ENCODE measurements at places on chromosomes 3 and 15. TPM values are rescaled to one million over a fixed set of nuclear protein-coding genes. Genes with fewer than 3 reads are reported as not detected.
A peak's percentile ranks its signal among the peaks of the same experiment; 100 is the strongest.

Gene APPL1
- total RNA-seq = 12.8 TPM

Gene PAQR5
- 1.3 TPM for total RNA-seq

Gene NRROS
- 0.42 TPM for total RNA-seq

Gene NAA80
- 8.9 TPM for total RNA-seq

Gene IL20RB
- total RNA-seq = 2.4 TPM

Gene ALG1L2
- not detected for total RNA-seq

Gene RHCG
- not detected for total RNA-seq

Gene TIMP4
- total RNA-seq = 5.1 TPM

Gene STXBP5L
- 0.07 TPM for total RNA-seq

Gene SERPINI2
- total RNA-seq = not detected

Gene ESYT3
- total RNA-seq = 0.52 TPM

Gene GOLGA8R
- total RNA-seq = 0.86 TPM

- no peak for DNase-seq
Observed at GRCh38 chr3:82085851-82086475, 324.5 kb upstream of the GBE1 start.

- no peak for DNase-seq
Observed at GRCh38 chr3:25335356-25335755, 92.7 kb upstream of the RARB start.

DNA sequence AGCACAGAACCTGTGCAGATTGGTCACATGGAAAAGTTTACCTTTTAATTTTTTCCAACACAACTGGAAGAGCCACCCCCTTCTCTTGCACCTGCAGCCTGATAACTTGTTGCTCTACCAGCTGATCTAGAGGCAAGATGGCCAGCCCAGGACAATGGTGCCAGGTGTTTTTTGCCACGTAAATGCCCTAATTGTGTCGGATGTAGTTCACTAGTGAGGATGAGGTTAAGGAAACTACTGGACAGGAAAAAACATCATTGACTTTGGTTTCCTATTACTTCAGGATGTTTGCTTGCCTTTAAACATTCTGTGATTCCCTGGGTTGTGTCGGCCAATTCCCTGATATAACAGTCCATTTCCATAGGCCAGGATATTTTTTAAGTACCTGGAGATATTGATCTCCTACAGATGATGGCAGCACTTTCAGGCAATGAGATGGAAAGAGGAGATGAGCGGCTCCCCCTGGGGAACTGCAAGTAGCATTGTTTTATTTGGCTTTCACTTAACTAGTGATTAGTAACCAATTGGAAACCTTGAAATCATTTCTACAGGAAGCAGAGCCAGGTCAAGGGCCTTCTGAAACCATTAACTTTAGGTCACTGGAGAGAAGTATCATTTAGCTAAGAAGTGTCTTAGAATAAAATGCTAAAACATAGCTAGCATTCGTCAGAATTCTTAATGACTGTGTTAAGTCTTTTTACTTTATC lies 72.5 kb downstream of the OSBPL10 start:
- DNase-seq = no peak

GRCh38 chr3:132509096-132509495 lies 88.0 kb upstream of the ACKR4 start:
- no peak for DNase-seq

DNA sequence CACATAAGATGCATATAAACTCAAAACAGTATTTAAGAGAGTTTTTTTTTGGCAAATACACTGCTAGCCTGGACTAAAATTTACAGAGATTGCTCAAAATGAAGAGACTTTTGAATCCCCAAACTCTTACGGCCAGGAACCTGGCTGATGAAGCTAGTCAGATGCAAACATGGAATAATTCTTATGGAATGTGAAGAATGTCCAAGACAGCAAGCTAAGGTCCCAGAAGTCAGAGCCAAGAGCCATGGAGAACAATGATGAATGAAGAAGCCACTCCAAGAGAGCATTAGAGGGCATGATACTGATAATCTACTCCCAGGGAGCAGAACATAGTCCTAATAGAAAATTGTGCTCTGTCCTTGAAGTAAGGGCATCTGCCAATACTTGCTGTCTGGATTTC lies 705.5 kb downstream of the DIPK2A start:
- DNase-seq = peak; percentile 1

- peak; percentile 84 for DNase-seq
Observed at GRCh38 chr3:42652611-42653302, 740 bp upstream of the ZBTB47 start.

GRCh38 chr3:44114142-44114541 lies 127.5 kb upstream of the TOPAZ1 start:
- DNase-seq = no peak

GRCh38 chr3:11555881-11556633 lies 87.7 kb downstream of the VGLL4 start:
- DNase-seq = no peak

DNA sequence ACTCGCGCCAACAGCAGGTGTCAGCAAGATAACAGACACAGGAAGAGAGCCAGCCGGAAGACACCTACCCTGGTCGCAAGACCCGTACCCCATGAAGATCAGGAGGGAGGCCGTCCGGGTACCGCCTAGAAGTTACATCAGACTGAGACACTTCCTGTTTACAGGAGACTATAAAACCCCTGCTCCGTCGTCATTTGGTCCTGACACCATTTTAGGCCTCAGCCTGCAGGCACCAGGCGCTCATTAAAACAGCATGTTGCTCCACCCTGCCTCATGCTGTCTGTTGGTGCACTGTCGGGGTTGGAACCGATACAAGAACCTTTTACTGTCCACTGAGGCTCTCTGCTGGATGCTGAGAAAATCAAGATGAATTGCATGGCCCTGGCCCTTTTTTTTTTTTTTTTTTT lies 15.6 kb upstream of the PRTG start:
- no peak for DNase-seq

DNA sequence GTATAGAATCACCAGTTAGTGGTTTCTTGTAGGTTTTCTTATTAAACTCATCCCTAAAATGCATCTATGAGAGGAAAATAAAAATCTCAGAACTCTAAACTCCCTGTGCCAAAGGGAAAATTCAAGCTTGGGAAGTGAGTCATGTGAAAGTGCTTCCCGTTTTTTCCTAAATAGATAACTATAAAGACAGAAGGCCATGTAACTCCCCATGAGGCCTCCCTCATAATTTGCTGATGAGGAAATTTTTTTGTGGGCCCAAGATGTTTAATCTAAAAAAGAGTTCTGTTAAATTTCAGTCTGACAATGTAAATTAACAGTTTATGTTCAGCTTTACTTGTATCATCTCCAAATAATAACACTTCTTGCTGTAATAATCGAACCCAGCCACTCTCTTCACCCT lies 1273.9 kb downstream of the OTOL1 start:
- no peak for DNase-seq

GRCh38 chr3:43190670-43191069 lies 84.8 kb upstream of the POMGNT2 start:
- DNase-seq = peak; percentile 89

DNA sequence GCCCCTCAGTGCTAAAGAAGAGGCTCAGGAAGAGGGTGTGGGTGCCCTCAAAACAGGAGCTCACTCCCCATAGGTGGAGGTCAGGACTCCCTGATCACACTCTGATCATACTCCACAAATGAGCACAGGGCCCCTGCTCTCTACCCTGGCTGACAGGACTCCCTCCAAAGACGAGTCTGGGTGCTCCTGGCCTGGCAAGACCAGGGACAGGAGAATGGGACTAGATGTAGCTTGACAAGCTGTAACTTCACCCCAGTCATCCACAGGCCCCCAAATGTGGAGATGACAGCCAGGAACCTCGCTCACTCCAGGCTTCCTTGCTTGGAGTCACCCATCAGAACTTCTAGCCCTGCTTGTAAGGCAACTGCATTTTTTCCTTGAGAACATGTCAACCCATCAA lies 11.1 kb downstream of the SCN5A start:
- DNase-seq = no peak

GRCh38 chr3:30578479-30578878 lies 27.9 kb upstream of the TGFBR2 start:
- peak; percentile 93 for DNase-seq

DNA sequence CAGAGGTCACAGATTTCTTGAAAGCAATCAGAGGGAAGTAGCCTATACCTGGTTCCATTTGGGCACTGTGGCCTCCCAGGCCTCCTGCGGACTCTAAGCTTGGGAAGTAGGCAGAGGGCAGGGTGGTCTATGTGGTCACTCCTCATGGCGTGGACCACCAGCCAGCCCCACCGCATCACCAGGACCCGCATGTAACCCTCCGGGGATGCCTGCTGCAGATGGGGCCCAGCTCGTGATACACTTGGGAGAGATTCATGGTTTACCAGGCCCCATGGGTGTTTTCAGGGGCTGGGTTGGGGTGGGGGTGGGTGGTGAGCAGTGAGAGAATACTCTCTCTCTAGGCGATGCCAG lies 123.7 kb downstream of the ASB7 start:
- DNase-seq = no peak

- no peak for DNase-seq
Observed at GRCh38 chr15:38721568-38721945, 156.9 kb upstream of the RASGRP1 start.

GRCh38 chr3:149243540-149243939 lies 21.9 kb upstream of the CP start:
- DNase-seq = no peak

DNA sequence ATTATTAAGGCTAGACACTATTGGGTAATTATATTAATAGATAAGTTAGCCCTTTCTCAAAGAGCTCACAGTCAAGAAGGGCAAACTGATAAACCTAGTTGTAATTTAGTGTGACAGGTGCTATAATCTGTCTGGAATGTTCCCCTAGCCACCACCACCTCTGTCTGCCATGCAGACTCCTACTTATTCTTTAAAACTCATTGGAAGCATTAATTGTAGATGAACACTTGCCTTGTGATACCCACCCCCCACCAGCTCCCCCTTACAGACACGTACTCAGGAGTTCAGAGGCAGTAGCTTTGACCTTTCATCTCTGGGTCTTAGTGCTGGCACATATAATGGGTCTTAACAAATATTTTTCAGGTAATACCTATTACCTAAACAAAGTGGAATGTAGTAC lies 195.9 kb downstream of the TP63 start:
- no peak for DNase-seq

DNA sequence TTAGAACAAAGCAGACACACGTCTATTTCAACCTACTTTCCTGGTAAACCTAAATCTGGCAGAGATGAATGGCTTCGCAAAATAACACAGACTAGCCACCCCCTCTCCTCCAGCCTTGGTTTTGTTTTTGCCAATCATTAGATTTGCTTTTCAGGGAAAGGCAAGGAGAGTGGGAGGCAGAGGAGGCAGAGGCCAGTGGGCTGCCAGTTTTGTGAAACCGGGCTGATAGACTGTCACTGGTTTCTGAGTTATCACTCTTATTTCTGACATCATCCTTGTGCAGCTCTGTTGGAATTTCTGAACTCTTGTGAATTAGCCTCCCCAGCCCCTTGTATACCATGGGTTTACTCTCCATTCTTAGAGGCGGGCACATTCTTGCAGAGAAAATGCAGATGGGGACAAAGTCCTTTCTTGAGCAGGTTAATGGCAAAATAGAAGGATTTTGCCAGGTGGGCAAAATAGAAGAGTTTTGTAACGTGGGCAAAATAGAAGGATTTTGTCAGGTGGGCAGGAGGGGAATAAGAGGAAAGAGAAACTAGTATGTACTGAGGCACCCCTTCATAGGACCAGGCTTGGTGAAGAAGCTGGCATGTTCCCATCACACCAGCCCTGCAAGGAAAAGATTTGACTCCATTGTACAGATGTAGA lies 3.2 kb upstream of the FEM1B start:
- DNase-seq = no peak

DNA sequence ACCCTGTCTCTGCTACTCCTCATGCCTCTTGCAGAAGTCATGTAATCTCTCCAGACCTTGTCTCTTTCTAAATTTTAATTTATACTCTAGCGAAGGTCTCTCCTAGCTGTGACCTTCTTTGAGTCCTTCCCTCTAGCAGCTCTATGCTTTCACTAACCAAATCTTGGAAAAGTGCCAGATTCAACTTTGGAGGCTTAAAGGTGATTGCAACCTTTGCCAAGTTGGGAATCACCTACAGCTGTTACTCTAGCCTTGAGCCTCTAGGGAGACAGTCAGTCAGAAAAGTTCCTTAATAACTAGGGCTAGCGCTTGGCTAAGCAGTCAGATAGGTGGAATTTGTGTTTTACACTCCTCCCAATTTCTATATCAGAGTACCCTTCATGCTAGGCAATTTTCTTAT lies 46.1 kb upstream of the ABI3BP start:
- DNase-seq = peak; percentile 70

- no peak for DNase-seq
Observed at GRCh38 chr3:64306745-64307144, 81.5 kb upstream of the PRICKLE2 start.

- no peak for DNase-seq
Observed at GRCh38 chr3:44981751-44982150, 5.7 kb downstream of the EXOSC7 start.

GRCh38 chr15:99315636-99316035 lies 64.4 kb downstream of the LRRC28 start:
- DNase-seq = no peak

DNA sequence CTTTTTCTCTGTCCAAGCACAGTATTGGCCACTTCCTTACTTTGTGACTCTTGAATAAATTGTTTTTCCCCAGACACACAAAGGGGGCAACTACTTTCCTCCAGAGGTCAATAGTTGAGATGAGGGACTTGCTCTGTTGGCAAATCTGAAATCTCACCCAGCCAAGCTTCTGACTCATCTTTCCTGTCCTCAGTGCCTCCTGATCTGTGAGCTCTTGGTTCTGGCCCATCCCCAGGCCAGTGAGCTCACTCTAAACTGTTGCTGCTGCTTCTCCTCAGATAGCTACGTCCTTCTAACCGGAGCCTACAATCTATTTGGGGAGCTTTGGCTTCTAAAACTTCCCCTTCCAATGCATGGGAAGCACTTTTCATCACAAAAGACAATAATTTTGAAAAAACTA lies 50.0 kb upstream of the NMD3 start:
- DNase-seq = peak; percentile 95

DNA sequence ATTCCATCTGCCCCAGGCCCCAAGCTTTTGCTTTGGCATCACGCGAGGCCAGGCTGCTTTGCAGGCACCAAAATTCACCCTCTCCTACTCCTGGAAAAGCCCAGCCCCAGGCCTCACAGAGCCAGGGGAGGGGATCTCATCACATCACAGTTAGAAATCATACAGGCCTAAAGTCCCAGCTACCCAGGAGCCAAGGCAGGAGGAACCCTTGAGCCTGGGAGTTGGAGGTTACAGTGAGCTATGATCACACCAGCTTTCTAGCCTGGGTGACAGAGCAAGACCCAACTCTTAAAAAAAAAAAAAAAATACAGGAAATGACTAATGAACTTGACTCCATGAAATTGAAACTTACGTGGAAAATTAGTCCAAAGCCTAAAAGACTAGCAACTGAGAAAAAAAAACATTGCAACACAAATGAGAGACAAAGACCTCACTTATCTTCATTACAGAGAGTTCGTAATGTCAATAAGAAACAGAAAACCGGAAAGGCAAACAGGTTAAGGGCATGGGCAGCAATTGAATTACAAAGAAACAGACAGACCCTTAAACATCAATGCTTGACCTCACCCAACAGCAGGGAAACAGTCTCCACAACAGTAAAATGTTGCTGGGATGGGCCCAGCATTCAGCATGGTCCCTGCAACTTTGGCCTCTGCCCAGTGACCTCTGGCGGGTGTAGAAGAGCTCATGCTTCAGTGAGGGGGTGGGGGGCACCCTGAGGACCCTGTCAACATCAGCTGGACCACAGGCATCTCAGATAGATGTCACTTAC lies 151.5 kb downstream of the LRRK1 start:
- DNase-seq = peak; percentile 93

All from M059J (cell line).